HT1080 (cell line): ENCODE measurements at places on chromosomes 2 and 18.

GRCh38 chr2:121034551-121034950, 250.5 kb downstream of the TFCP2L1 start:
- no peak for DNase-seq

DNA sequence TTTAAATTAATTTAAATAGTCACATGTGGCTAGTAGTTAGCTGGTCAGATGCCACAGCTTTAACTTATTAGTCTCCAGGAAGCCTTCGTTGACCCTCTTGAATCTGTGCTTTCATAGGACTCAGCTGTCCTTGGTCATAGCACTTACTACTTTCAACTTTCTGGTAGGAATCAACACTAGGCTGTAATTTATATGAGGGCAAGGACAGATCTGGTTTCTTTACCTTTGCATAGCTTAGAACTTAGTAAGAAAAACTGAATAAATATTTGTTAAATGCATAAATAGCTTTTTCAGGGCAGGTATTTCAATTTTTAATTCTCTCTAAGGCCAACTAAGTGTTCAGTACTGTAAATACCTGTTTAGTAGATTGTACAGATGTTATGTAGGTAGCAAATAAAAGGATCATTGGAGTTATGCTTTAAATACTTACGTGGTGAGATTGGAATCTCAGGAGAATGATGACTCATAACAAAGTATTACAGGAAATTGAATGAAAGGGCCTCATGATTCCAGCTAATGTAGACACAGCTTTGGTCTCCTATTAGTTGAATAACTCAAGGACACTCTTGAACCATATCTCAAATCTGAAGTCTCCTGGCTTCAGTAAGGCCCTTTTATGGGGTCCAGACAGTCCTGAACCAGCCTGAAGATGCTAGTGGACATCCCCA, 2.6 kb downstream of the CLIP4 start:
- DNase-seq, result peak; percentile 87

DNA sequence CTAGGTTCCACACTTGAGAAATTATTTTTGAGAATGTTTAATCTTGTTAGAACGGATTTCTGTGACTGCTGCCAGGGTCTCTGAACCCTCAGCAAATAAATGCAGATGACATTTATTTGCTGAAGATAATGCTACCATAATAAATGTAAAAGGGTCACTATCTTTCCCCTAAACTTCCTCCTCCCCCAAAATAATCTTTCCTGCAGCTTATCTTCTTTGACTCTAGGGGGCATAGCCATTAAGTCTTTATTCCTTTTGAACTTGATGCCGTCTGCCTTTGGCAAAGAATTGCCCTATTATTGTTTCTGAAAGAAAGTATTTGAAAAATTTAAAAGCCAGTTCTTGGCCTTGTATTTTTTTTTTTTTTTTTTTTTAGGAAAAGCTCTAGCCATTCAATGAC, 63.6 kb upstream of the ACSL3 start:
- DNase-seq, result no peak

- no peak for DNase-seq
Observed at GRCh38 chr2:10083692-10084211, 3.5 kb upstream of the CYS1 start.

DNA sequence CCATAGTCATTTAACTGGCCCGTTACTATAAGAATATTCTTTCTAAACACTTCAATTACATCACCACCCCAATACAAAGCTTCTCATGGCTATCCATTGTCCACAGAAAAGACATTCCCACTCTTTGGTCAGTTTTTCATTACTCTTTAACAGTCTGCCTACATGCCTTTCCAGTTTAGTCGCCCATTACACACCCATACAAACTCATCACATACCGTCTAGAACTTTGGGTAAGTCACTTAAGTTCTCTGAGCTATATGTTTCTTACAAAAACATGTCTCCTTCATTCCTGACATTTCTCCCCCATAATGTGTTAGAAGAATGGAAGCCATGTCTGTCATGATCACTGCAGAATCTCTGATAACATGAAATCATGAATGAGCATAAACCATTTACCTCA, 108.2 kb upstream of the STK17B start:
- no peak for DNase-seq

DNA sequence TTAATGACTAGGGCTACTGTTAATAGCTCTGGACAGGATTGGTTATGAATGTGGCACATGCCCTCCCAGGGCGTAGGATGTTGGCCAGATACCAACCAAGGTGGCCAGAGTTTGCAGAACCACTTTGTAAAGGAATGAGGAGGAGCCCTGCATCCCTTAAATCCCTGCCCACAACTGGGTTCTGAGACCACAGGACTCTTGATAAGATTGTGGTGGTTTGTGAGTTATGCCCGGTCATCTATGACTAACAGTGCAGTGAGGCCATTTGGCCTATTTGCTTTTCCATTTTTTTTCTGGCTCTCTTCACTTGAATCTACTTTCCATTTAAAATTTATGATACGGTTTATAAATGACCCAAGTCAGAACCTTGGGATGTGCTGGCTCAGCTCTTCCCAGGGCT, 294.5 kb downstream of the PRKCE start:
- DNase-seq, result peak; percentile 98

DNA sequence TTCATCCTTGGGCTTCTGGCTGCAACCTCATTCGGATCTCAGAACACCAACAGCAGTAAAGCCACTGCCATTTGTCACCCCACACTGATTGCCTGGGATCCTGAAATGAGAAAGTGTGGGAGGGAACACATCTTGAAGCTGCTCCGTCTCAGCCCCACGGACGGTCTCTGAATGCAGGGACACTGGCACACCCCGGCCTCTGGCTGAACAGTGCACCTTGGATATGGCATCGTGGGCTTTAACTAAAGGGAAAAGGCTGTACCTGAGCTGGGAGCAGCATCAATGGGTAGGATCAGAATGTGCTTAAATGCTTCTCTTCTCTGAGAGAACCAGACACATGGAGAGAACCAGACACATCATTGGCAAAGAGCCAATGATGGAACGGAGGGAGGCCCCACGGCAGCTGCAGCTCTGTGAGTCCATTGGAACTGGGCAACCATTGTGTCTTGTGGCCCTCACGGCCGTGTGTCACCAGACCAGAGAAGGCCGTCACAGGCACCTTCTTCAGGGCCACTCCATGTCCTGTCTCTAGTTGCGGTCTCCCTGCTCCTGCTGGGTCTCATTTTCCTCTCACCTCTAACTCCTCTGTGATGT, 193.4 kb upstream of the MYT1L start:
- DNase-seq, result no peak

- no peak for DNase-seq
Observed at GRCh38 chr2:127650041-127650784, 4.3 kb downstream of the GPR17 start.

DNA sequence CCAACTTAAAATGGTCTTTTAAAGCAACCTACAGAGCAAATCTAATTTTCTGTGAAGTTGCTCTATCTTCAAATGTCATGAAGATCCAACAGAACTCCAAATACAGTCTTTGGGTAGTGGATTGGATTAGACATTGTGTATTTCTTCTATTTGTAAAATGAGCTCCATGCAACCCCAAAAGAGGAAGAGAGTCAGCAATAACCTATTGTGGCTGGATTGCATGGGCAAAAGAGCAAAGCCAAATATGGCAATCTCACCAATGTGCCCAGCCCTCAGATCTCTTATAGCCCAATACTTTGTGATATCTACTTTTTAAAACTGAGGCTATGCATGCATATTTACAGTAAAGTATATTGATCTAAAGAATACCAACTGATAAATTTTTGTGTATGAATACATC, 146.3 kb downstream of the TXNL1 start:
- DNase-seq, result no peak

GRCh38 chr2:43408407-43409160, 182.2 kb upstream of the ZFP36L2 start:
- no peak for DNase-seq

DNA sequence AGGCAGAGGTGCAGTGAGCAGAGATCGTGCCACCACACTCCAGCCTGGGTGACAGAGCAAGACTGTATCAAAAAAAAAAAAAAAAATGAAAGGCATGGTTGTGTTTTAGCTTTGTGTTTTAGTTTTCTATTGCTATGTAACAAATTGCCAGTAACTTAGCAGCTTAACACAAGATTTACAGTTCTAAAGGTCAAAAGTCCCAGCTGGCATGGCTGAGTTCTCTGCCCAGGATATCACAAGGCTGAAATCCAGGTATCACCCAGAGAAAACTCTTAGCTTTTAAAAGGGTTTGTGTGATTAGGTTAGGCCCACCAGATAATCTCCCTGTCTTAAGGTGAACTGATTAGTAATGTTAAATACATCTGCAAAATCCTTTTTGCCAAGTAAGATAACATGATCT, 107.7 kb upstream of the YPEL5 start:
- DNase-seq, result no peak

DNA sequence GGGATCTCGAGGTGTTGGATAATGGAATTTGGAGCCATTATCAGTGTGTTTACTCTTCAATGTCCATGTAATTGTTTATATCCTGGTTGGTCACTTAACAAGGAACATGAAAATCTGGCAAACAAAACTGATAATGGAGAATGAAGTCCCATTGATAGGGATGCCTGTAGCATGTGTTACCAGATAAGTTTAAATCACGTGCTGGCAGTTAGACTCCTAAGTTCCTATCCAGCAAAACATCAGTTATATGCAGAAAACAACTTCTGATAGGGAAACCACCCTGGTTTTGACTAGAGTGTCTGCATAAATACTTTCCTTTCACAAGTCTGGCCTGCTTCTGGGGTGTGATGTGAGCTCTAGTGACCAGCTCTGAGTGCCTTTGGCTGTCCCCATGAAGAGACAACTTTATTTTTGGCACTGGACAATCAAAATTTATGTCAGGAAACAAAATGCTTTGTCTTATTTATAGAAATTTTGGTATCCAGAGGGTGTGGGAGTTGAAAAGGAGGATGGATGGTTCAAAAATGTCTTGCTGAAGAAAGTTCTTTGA, 82.0 kb downstream of the FHOD3 start:
- DNase-seq, result no peak

- no peak for DNase-seq
Observed at GRCh38 chr2:232449964-232450363, 6.0 kb upstream of the ALPI start.

DNA sequence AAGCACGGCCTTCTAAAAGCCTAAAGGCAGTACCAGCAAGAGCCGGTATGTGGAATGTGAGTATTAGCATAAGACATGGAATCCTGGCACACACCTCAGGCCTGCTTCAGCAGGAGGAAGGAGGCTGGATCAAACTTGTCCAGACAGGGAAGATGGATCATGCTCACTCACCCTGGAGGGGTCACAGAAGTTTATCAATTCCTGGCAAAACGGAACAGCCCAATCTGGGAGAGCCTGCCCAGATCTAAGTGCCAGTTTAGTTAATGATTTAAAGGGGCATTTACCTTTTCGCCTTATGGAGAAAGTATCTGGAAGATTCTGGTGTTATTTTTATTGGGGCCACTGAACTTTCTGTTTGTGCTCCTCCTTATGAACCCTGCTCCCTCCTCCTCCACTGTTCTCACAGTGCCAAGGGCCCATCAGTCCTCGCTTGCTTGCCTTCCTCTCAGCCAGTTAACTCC, 58.3 kb upstream of the NFE2L2 start:
- DNase-seq, result no peak

DNA sequence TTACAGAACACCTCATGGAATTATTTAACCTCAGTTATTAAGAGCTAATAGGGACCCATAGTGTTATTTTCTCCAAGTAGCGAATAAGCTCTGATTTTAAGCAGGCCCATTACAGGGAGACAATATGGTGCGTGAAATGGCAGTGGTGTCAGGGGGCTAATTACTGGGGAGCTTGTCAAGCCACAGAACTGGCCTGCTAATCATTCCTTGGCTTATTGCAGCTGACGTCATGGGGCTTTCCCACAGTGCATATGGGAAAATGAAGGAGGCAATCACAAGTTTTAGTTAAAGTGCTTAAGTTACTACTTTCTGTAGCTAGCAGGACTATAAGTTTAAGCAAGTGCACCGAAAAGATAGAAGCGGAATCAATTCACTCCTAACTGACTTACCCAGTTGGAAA, 262.5 kb downstream of the TGIF1 start:
- no peak for DNase-seq

- no peak for DNase-seq
Observed at GRCh38 chr2:189609423-189609816, 28.8 kb upstream of the SLC40A1 start.

DNA sequence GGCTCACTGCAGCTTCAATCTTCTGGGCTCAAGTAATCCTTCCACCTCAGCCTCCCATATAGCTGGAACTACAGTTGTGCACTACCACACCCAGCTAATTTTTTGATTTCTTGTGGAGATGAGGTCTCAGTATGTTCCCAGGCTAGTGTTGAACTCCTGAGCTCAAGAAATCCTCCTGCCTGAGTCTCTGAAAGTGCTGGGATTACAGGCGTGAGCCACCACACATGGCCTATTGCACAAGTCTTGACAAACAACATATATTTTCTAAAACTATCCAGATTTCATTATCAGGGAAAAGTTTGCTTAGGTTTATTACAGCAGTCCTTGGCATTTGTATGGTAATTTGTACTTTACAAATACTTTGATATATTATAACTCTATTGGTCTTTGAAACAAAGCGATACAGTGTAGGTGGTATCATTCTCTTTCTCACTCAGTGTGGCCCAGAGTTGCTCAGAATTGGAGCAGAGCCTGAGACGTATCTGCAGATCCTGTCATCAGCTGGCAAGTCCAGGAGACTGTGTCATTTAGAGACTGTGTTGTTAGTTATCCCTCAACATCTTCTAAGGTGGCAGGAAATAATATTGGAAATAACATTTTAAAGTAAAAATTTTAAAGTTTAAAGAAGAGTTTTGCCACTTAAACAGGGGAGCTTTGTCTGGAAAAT, 41.4 kb downstream of the PDK1 start:
- no peak for DNase-seq
